ENCODE measurements at places on chromosomes 6 and 20. TPM values are rescaled to one million over a fixed set of nuclear protein-coding genes. Genes with fewer than 3 reads are reported as not detected.

BTN1A1 gene
- total RNA-seq = 0.74 TPM

MUC21 gene
- not detected for total RNA-seq

BPIFB1 gene
- total RNA-seq = not detected

BEND6 gene
- total RNA-seq = not detected

SMAP1 gene
- total RNA-seq = 21.7 TPM

OPN5 gene
- not detected for total RNA-seq

AP5S1 gene
- total RNA-seq = 12.8 TPM

RMND1 gene
- total RNA-seq = 19.8 TPM

UBD gene
- total RNA-seq = not detected

NEURL2 gene
- 4.1 TPM for total RNA-seq

WFDC12 gene
- not detected for total RNA-seq

PTCRA gene
- total RNA-seq = not detected

MEI4 gene
- not detected for total RNA-seq

SIRPB1 gene
- total RNA-seq = 1.3 TPM

- no peak for DNase-seq
Observed at GRCh38 chr20:62958388-62959100, 6.0 kb downstream of the SLC17A9 start.

DNA sequence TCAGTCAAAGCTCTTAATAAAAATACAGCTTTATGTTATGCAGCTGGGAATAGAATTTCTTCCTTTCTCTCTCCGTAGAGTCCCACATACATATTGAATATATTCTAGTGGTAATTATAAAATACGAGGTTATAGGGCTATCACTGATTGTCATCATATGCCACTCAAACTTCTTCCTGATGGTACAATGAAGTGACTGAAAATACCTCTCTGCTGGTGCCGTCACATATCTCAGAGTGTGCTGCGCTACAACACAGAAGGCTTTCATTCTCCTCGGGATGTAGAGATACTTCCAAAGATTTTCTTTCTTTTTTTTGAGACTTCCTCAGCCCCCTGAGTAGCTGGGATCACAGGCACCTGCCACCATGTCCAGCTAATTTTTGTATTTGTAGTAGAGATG lies 249.9 kb downstream of the BTBD9 start:
- no peak for DNase-seq

DNA sequence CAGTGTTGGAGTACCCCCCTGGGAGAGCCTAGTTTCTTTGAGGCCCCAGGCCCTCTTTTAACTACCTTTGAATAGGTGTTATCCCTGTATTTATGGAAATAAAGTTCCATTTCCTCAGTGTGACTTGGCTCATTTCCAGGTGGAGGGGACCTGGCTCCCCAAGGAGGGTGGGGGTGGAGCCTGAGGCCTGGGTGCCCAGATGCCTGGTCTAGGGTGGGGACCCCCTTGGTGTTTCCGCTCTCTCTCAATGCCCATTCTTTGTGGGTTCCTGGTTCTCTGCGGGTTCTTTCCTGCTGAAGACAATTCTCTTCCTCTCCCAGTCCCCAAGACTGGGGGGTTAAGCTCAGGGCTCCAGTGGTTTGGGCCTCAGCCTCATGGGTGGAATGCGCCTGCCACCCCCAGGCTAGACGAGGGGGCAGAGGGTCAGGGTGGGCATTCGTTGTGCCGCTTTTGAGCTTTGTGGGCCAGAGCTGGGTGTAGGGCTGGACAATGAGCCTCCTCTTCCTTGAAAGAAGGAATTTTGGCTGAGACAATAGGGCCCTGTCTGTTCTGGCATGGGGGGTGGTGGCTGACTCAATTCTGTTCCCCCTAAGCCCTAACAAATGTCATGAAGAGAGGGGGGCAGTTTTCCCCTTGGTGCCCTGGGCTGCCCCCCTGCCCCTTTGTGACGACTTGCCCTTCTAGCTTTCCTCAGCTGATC lies 686 bp upstream of the EGFL8 start:
- peak; percentile 3 for DNase-seq

DNA sequence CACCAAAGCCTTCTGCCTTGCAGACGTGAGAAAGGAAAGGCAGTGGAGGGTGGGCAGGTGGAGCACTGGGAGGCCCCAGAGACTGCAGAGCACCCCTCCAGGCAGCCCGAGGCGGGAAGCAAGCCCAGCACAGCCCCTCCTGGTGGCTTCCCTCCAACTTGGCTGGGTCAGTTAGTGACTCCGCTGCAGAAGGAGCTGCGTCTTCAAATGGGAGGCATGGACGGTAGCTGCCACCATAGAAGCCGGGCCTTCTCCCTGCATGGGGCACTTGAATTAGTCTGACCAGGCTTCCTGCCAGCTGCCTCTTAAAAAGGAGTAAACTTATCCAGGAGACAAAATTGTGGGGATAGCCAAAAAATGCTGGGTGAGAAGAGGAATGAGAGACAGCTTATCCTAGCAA lies 88.0 kb upstream of the RPS6KA2 start:
- DNase-seq = no peak

GRCh38 chr6:149182262-149182661 lies 135.2 kb upstream of the TAB2 start:
- DNase-seq = no peak

DNA sequence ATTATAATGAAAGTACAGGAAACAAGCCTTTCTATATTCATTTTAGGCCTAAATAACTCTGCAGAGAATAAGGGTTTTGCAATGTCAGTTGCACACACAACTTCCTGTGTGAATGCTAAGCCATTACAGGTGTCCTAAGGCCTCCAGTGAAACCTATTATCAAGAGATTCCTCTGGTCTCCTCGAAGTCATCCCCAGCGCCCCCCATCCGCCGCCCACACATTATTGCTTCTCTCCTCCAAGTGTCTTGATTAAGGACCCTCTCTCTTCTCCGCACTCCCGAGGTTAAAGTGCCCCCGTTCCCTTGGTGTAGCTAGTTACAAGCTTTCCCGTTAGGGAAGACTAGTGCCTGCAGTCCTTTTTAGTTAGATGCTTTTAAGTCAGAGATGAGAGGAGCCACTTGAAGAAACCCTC lies 1.3 kb downstream of the HIVEP2 start:
- DNase-seq = no peak

DNA sequence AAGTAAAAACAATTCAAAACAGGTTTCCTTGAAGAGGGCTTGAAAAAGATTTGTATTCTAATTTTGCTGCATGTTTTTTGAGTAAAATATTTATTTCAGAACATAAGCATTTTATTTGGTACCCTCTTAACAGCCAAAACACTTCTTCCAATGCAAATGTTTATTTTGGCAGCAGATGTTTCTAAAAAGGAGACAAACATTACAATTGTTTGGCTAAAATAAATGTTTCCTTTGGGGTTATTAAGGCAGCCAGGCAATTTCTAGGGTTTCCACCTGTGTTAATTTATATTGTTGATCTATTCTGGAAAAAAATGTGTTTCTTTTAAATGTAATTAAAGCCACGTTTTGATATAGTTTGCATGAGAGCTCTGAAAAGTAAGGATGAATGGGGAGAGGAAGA lies 56.6 kb downstream of the ARID1B start:
- DNase-seq = no peak

- no peak for DNase-seq
Observed at GRCh38 chr6:240151-240550, 52.1 kb upstream of the DUSP22 start.

DNA sequence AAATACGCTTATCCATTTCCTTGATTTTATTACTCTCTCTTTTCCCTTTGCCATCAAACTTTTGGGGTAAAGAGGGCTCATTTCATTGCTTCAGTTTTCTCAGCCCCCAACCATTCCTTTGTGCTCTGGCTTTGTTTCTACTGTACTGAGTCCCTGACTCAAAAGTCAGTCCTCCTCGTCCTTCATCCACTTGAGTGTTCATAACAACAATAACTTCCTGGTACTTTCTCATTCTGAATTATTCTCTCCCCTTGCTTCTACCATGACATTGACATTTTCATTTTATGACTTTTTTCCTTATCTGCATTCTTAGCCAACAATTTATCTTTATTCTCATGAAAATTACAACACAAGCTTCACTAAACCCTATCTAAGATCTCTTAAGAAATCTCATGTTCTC lies 911 bp downstream of the ENPP3 start:
- DNase-seq = no peak

GRCh38 chr6:40715570-40716403 lies 128.6 kb upstream of the LRFN2 start:
- DNase-seq = no peak

- DNase-seq = no peak
Observed at GRCh38 chr20:46215913-46216707, 92.2 kb downstream of the CDH22 start.

GRCh38 chr20:18224968-18225568 lies 63.3 kb upstream of the ZNF133 start:
- DNase-seq = no peak

GRCh38 chr6:10419749-10420545 lies 5.1 kb upstream of the TFAP2A start:
- DNase-seq = no peak

DNA sequence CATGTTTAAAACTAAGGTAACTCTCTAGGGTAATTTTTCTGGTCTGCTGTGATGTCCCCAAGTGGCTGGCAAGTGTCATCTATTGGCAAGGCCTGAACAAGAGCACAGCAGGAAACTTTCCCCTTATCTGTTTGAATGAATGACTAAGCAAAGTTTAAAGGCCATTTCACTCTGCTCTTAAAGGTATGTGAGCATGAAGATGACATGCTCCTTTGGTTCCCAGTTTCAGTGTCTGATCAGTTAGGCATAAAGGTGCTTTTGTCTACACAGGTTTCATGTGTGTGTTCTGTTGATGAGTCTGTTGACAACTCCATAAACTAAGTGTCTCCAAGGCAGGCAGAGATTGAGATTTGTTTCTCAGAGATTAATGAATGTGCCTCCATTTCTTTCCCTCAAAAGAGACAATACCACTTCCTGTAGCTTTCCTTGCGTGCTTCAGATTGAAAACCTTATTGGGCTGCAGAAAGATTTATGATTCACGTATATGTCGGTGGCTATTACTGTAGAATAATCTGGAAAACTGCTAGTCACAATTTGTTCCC lies 83.9 kb downstream of the MAP3K7 start:
- no peak for DNase-seq

GRCh38 chr6:27767851-27768250 lies 144.3 kb downstream of the OR2B2 start:
- no peak for DNase-seq

DNA sequence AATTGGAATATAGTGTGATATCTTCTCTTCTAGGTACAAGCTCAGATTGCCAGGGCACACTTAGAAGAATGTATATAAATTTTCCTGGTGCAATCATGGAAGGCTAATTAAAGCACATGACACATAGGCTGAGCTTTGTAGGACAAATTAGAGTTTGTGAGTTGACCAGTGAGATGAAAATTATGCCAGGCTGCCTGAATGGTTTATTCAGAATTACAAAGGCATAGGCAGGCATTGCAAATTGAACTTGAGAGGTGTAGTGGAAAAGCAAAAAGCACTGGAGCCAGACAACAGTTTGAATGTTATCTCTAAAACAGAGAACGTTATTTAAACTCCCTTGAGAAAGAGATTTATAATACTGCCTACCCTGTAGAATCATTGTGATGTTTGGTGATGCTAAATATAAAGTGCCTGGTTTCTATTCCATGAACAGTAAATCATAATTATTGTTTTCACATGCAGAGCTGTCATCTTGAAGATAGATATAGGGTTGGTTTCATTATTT lies 712.1 kb downstream of the TBC1D32 start:
- no peak for DNase-seq

GRCh38 chr20:46899621-46900020 lies 5.0 kb downstream of the EYA2 start:
- DNase-seq = no peak

GRCh38 chr6:161446296-161446925 lies 172.6 kb upstream of the AGPAT4 start:
- no peak for DNase-seq

DNA sequence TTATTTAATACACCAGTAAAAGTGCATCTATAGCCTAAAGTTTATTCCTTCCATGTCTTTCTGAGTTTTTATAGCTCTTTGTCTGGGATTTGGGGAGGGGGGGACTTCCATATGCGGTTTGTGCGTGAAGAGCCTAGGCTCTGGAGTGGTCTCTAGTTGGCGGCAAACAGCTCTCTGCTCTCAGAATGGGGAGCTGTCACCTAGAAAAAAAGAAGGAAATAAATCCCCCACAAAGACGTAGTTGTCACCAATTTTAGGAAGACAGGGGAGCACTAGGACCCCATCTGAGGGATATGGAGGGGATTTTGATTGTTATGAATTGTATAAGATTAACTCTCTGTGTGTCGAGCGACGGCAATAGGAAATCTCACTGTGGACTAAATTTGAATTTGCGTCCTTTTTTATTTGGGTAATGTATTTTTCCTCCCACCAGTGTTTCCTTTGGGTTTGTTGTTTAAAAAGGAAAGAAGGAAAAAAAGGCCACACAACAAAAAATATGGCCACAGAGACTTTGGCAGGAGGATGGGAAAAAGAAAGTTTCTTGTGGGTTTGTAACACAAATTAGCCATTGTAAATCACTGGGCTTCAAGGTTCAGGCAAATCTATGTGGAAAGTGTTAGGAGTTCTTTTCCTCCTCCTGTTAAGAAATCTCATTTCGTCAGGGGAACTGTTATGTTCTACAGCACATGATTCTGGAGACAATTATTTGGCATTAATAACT lies 7.4 kb downstream of the POU3F2 start:
- DNase-seq = peak; percentile 3

DNA sequence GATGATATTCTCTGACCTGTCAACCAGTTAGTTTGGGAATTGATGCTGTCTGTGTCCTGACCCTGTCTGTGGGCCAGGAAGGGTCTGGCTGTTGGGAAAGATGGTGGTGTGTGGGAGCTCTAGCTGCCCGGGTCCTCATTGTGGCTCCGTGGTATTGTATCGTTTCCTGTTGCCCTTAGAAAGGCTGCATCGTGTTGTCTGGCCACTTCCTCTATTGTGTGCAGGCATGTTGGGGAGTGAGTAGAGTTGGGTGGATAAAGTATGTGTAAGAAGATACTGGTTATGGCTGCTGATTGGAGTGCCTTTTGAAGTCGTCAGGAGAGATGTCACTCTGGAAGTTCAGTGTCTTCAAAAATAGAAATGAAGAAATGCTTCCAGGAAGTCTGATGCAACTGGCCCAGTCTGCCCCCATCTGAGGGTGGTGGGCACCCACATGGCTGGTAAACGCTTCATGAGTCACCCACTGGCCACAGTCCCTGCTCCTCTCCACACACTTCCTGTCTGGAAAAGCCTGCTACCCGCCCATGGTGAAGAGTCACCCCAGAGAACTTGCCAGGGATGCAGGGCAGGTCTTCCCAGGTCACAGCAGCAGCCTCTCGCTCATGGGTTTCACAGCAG lies 27.9 kb downstream of the PPARD start:
- DNase-seq = peak; percentile 55

- DNase-seq = no peak
Observed at GRCh38 chr6:51844336-51844735, 243.1 kb downstream of the PKHD1 start.

Data from B cell (primary cell).